Fibroblast of skin of scalp (primary cell): ENCODE measurements at places on chromosomes 3 and 15.
A peak's percentile ranks its signal among the peaks of the same experiment; 100 is the strongest.

- DNase-seq, result peak; percentile 49
These were observed 1037.0 kb upstream of the CFAP20DC start for GRCh38 chr3:60086811-60087210.

- DNase-seq, result no peak
These were observed 85.2 kb downstream of the GAP43 start for GRCh38 chr3:115708540-115708939.

DNA sequence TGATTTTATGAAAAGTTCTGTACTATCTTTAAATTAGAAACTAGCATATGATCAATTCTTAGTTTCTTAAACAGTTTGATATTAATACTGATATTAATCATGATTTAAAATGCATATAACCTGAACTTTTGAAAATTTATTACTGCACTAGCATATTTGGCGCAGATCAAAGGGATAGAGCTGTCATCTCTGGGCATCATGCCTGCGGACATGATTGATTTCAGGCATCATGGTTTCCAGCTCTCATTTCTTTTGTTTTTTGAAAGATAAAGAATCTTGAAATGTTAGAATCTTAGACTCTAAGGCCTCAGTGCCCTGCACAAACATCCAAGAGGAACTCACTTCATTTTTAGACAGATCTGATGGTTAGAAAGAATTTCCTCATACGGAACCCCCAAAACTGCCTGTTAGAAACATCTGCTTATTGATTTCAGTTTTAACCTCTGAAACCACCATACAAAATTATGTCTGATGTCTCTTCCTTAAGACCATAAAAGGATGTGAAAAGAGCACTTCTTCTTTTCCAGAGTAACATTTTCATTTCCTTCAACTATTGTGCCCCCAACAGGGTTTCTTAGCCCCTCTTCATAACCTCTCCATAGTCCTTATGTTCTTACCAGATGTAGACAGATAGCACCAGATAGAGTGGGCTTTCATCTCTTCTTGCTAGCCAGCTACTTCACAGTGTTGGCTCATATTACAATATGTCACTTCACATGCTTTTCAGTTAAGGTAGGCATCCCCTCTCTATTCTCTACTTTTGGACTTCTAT lies 110.8 kb downstream of the BBX start:
- no peak for DNase-seq

DNA sequence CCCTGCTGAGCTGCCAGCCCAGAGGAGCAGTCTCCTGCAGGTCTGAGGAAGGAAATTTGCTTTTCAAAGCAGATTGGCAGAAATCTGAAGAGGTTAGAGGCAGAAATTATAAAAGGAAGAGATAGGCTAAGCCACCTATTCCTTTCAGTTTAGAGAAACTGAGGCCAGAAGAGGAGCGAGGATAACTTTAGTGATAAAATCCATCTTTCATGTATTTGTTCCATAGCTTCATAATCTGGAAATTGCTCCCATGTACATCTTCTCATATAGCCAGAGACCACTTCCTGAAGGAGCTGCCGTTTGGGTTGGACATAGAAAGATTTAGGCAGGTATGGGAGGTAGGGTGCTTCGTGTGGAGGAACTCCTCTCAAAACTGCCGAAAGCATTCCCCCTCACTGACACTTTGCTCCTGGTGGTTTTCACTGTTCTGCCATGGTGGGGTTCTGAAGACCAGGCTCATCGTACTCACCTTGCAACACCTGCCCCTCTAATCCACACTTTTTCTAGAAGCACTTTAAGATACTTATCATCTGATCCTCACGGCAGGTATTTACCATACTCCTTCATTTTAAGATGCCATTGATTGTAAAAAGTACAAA lies 670 bp upstream of the ACAP2 start:
- DNase-seq, result no peak

GRCh38 chr3:56788521-56788920 lies 13.2 kb downstream of the ARHGEF3 start:
- DNase-seq, result no peak

DNA sequence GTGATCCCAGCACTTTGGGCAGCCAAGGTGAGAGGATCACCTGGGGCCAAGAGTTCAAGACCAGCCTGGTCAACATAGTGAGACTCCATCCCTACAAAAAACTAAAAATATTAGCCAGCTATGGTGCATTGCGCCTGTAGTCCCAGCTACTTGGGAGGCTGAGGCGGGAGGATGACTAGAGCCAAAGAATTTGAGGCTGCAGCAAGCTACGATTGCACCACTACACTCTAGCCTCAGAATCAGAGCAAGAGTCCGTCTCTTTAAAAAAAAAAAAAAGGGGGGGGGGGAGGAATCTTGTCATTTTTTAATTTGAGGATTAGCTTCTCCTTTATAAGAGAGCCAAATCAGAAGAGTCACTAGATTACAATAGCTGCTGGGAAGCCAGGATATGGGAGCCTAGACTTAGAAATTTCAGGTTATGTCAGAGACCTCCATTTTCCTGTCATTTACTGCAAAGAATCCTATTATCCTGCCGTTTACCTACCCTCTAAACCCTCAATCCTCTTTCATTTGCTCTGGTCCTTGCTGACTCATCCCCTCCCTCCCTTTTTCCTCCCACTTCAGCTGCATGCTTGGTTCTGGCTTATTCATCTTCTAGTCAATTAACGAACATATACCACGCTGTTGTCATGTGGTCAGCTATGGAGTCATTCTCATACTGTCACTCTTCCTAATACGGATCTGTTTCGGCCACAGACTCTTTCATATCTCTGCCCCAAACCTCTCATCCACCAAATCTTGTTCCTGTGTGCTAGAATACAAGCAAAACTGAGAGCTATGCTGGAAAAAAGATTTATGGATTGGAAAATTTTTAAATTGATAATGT lies 83.8 kb upstream of the PPIB start:
- peak; percentile 81 for DNase-seq

- DNase-seq, result no peak
These were observed 44.0 kb downstream of the CLSTN2 start for GRCh38 chr3:139978966-139979365.

GRCh38 chr15:100298257-100298656 lies 43.5 kb downstream of the ADAMTS17 start:
- DNase-seq, result no peak

DNA sequence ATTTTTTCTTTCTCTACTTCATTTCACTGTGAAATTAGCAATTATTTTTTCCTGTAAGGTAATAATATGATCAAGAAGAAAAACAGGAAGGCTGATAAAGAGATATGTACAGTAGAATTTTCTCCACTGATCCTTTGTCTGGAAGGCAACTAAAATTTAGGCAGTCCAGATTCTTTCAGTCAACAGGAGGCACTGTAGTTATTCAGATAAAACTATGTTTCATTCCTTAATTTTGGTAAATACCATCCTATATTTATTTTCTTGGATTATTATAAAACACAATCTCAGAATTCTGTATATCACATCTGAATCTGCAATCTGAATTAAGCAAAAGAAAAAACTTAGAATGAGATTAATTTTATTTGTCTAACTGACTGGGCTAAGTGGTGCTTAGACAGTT lies 343.2 kb downstream of the LSAMP start:
- no peak for DNase-seq

DNA sequence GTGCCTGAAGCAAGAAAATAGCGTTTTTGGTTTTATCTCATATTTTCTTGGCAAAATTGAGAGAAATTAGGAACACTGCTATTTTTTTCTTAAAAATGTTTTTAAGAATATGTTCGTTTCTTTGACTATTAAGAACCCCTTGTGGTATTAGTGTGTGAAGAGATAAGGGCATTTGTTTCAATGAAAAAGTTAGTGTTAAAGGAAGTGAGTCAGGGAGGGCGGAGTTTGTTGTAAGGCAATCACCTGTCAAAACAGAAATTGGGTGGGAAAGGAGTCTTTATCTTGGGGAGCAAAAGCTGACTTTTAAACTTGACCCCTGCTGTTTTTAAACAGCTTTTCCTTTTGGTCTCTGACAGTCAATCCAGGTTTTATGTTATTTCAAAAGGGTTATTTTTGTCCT lies 4.2 kb downstream of the RAP2B start:
- DNase-seq, result no peak

- no peak for DNase-seq
These were observed 6.9 kb downstream of the TNIK start for GRCh38 chr3:171453180-171453886.

GRCh38 chr3:185896636-185897035 lies 41.2 kb downstream of the TRA2B start:
- no peak for DNase-seq

GRCh38 chr15:26453914-26454313 lies 319.0 kb downstream of the GABRB3 start:
- no peak for DNase-seq
